ENCODE measurements at places on chromosomes 11 and 22. TPM values are rescaled to one million over a fixed set of nuclear protein-coding genes. Genes with fewer than 3 reads are reported as not detected.

The GNAZ gene
- 0.53 TPM for polyA plus RNA-seq

The NLRP14 gene
- polyA plus RNA-seq: not detected

GRCh38 chr22:46977656-46978343 is 215.3 kb downstream of the TBC1D22A start:
- no peak for DNase-seq

DNA sequence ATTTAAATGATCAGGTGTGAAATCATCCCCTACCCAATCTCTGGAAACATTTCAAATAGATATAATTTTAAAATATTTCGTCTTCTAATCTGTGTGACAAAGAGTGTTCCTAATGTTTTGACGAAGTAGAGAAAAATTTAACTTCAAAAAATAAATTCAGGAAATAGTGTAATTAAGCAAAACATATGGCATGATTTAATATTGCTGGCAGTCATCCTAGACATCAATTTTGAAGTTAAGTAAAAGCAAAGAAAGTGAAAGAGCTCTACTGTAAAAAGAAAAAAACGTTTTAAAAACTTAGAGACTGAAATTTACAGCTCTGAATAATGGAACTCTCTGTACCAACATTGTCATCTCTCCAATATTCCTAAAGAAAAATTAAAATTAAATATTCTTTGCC is 1062.3 kb downstream of the LRRC4C start:
- no peak for DNase-seq

The OR5P2 gene
- not detected for polyA plus RNA-seq

DNA sequence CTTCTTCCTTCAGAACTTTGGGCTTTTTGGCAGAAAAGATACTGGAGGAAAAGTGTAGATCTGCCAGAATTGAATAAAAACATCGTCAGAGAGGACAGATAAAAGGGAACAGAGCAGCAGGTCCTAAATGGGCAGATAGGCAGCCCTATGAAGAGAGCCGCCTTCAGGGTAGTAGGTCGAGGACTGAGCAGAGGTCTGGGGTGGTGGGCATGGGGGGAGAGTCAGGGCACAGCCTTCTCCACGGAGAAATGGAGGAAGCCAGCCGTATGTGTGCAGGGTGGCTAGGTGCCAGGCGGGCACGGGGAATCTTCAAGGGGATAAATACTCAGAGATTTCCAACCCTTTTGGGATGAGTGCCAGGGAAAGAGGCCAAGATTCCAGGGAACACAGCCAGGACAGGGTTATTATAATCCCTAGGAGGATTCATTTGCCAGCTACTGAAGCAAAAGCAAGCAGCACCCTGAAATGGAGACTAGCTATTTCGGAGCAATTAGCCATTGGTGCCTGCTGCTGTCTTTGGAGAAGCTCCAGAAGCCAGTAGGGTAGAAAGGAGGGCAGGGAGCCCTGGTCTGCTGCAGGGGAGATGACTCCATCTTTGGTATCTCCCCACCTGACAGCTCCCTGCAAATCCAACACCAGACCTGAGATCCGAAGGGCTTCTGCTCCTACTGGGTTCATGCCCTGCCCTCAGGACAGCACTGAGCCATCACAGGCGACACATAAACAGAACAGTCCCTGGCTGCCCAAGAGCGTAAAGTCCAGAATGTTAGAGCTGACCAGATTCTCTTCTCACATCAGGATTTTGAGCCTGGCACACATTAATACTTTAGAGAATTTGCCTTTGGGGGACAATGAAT is 174.5 kb upstream of the NTM start:
- no peak for DNase-seq
